ENCODE measurements at places on chromosomes 1 and 21.

DNA sequence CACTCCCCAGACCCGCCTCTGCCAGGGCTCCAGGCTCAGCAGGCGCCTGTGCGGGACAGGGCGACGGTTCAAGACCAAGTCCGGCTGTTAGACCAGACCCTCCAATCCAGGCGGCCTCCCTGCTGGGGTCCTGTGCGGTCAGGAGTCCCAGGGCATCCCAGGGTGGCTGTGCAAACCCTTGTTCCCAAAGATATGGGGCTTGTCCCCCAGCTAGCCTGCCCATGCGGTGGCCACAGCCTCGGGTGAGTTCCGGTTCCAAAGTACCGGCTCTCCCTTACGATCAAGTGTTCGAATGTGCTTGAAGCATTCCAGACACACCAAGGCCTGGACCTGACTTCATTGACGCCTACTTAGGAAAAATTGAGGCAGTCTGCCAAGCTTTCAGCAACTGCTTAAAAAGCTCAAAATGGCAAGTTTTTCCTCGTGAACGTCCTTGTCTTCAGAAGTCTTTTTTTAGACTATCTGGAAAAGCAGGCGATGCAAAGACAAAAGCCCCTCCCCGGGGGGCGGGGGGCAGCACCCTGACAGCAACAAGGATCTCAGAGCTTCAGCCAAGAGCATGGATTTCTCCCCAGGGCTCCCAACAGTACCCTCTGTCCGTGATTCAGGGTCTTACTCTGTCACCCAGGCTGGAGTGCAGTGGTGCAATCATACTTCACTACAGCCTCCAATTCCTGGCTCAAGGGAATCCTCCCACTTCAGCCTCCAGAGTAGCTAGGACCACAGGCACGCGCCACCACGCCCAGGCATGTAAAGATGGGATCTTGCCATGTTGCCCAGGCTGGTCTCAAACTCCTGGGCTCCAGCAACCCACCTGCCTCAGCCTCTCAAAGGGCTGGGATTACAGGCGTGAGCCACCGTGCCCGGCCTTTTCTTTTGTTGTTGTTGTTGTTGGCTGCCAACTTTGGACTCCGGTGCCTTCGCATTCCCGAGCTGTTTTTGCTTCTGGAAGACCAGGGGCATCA is 2.3 kb downstream of the FAAP20 start:
- no peak for DNase-seq

GRCh38 chr1:2351723-2352122 is 39.6 kb downstream of the MORN1 start:
- no peak for DNase-seq

GRCh38 chr1:234920136-234920842 is 208.3 kb downstream of the TOMM20 start:
- no peak for DNase-seq

DNA sequence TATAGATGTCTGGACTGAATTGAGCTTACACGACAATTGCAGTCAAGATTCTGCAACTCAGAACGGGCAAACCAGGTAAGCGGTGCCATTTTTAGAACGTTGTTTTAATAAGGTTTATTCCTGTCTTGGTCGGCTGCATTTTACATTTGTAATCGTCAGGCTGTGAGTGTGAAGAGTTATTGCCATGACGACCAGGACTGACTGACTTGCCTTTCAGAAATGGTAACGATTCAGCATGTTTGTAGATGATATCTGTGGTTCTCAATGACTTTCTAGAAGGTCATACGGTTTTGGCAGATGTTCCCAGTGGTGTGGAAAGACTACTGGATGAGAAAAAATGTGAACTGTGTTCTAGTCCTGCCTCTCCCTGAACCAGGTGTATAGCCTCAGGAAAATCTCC is 271.3 kb upstream of the B3GALT2 start:
- DNase-seq: peak; percentile 22

- no peak for DNase-seq
Observed at GRCh38 chr1:214384373-214385079, 103.6 kb downstream of the SMYD2 start.

DNA sequence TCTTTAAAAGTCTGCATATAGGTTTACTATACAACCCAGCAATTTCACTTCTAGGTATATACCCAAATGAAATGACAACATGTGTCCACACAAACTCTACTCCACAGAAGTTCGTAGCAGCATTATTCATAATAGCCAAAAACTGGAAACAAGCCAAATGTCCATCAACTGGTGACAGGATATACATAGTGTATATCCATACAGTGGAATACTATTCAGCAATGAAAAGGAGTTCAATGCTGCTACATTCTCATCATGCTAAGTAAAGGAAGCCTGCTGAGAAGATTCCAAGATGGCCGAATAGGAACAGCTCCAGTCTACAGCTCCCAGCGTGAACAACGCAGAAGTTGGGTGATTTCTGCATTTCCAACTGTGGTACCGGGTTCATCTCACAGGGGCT is 200.6 kb downstream of the PATJ start:
- DNase-seq: no peak

DNA sequence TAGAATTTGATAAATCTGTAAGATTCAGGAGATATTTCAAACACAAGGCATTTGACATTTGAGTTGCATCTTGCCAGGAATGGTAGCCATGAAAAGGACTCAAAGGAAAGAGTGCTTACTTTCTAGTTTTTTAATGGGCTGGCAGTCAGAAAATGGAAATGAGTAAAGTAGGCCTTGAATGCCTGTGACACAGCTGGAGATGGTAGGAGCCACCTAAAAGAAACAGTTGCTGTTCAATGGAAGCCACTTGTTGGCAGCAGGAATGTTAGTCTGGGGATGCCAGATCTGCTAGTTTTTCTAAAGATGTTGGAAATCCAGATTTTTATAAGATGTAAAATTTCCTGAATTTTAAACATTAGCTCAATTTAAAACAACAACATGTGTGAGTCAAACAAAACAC is 43.6 kb downstream of the CACHD1 start:
- DNase-seq: no peak

DNA sequence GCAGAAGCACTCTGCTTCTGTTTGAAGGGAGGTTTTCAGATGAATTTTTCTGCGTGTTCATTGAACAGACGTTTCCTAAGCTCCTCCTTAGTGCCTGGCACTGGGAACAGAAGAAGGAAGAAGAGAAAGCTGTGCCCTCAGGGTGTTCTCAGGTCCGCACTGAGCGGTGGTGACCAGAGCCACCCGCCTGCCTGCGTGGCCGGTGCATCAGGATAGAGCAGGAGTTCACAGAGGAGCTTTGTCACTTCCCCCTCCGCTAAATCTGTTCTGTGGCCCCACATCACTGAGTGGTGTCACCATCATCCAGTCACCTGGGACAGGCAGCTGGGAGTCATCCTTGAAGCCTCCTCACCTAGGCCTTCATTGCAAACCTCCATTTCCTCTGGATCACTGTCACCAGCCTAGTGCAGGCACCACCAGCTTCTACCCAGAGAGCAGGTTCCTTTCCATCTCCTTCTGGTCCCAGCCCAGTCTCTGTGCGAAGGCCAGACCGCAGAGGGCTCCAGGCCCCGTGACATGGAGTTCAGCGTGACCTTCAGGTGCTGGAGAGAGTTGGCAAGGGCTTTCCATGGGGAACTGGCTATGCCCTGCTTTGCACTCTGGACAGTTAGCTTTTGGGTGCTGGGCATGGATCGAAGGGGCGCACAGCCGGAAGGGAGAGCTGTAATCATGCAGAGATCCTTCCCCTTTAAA is 21.7 kb downstream of the PARK7 start:
- DNase-seq: no peak

- no peak for DNase-seq
Observed at GRCh38 chr1:37153116-37154100, 119.1 kb upstream of the GRIK3 start.

GRCh38 chr1:226697151-226697928 is 41.7 kb downstream of the ITPKB start:
- DNase-seq: peak; percentile 46

GRCh38 chr1:20426371-20426770 is 59.6 kb downstream of the CAMK2N1 start:
- no peak for DNase-seq

DNA sequence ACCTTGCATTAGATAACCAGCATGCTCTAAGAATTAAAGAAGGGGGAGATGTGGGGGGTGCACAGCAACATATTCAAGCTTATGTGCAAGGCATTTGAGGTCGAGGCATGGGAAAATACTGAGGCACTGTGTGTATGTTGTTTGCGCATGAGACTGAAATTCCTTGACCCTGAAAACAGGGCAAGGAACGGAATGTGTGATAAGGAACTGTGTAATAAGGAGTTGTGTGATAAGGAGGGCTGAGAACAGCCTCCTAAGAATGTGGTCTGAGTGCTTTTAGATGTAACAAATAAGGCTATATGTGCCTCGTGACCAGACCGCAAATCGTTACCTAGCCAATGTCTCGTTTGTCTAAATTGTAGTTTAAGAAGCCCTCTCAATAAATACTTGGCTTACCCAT is 26.5 kb upstream of the ITLN1 start:
- no peak for DNase-seq

DNA sequence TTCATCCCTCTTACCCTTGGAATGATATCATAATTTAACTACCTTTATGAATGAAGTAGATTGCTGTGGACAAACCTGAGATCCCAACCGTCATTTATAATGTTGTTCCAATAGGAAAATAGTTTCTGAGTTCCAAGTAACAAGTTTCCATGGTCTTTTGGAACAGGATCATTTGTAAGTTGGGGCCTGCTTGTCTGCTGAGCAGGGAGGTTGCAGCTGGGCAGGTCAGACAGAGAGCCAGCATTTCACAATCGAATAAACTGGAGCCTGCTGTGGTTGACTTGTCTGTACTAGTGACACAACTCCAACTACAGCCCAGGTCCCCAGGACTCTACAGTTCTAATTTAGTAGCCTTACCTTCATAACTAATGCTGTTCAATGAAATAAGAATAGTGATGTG is 18.6 kb upstream of the RALGPS2 start:
- DNase-seq: no peak

DNA sequence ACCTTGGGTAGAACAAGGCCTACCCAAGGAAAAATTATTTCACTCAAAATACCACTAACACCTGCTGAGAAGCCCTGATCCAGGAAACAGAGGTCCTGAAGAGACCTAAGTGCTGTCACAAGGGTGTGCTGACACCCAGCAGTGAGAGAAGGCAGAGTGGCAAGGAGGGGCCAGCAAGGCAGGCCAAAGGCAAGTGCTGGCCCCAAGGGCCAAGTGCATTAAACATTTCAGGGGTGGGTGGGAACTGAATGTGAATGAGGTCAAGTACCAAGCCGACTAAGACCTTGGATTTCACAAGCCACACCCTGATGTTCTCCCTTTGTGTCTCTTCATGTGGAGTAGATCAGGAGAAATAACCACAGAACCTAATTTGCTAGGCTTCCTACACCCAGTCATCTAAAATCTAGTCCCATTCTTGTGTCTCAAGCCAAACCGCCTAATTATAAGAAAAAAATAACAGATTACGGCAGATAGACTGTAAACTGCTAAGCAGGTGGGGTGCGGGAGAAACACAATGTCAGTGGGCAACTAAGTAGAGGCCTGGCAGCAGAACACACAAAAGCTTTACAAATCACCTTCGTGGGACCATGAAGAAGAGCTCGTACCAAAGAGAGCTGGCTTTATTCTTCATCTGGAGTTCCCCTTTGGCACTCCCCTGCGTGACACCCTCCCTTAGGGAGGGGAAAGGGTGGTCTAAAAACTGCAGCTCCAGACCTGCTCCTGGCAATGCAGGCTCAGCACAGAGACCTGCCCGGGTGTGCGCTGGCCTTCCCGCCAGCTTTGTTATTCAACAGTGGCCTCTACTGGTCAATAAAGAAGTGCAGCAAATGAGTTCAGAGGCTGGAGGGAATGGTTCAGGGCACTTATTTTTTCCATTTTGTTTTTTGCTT is 8.7 kb downstream of the UBE2G2 start:
- peak; percentile 45 for DNase-seq

- no peak for DNase-seq
Observed at GRCh38 chr1:238964631-238965030, 421.7 kb upstream of the CHRM3 start.

All from stimulated activated CD4-positive, alpha-beta T cell treated with anti-CD3 and anti-CD28 coated beads, Interleukin-4, amount 100 ng/mL, for 24 hours (primary cell).